ENCODE measurements at places on chromosomes 2 and 18.

- no peak for DNase-seq
Observed at GRCh38 chr2:31234683-31235503, 941 bp downstream of the EHD3 start.

- DNase-seq = peak; percentile 27
Observed at GRCh38 chr2:238101891-238102841, 2.0 kb downstream of the ESPNL start.

GRCh38 chr2:167333245-167333644, 445.0 kb downstream of the XIRP2 start:
- DNase-seq = peak; percentile 11

GRCh38 chr2:151946899-151947812, 118.9 kb upstream of the ARL5A start:
- DNase-seq = peak; percentile 38

DNA sequence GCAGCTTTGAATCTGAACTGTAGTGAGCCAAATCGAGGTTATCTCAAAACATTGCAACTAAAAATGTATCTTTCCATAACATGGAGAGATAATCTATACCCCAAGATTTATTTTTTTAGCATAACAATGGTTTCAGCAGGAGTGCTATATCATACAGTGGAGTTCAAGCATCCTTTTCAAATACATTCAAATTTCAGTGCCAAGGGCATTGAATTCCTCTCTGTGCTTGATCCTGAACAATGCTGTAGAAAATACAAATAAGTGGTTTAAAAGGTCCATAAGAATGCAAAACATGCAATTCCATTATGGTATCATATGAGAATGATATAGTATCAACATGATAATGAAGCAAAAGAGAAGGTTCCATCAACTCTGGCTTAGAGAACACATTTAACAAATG, 201.7 kb downstream of the TXNL1 start:
- DNase-seq = no peak

DNA sequence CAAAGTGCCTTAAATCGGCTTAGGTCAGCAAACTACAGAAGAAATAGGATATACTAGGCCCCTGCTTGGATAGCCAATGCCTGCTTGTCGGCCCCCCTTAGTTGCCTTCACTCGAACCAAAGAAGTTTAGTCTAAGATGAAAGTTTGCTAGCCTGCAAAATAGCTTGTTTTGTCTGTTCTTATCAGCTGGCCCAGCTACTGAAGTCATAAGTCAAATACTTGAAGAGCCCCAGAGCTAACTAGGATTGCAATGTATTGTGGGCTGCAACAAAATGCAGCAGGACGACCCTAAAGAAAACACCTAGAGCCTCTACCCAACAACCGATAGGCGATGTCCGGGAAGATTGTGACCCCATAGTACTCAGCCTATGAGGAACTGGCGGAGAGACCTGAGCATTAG, 183.5 kb upstream of the HS6ST1 start:
- no peak for DNase-seq

- DNase-seq = no peak
Observed at GRCh38 chr18:39238981-39239660, 1673.5 kb upstream of the CELF4 start.

- no peak for DNase-seq
Observed at GRCh38 chr2:23073056-23073455, 311.9 kb upstream of the KLHL29 start.

- DNase-seq = peak; percentile 64
Observed at GRCh38 chr2:26786207-26787028, 562 bp downstream of the CENPA start.

- DNase-seq = no peak
Observed at GRCh38 chr2:241304039-241304670, 11.3 kb downstream of the HDLBP start.

GRCh38 chr2:33272001-33272400, 204.4 kb upstream of the RASGRP3 start:
- DNase-seq = no peak

DNA sequence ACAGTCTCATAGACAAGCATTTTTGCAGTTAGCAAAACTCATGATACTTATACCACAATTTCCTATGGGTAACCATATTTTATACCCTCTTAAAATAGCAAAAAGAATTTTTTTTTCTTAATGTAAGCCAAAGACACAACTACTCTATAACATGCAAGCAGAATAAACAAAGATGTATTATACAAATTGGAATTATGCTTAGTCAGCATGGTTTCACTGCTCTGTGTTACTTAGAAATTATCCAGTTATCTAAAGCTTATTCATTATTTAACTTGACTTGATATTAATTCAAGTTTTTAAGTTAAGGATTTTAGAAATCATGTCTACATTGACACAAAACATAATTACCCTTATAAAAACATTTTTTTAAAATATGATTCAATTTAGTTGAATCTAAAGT, 449.8 kb upstream of the CDH2 start:
- DNase-seq = no peak

DNA sequence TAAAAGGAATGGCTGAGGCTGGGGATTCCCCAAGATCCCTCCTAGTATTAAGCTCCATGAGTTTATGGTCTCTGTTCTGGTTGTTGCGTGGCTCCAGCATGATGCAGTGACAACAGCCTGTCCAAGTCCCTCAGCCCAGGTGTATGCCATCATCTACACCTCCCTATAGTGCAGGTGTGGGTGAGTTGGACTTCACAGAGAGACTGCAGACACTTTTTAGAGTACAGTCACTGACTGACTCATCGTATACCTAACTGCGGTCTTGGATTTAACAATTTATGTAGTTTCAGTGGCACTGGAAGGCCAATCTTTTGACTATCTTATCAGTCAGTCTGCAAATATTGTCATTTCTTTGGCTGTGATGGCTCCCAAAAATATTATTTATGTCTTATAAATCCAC, 415.0 kb downstream of the TMX3 start:
- peak; percentile 17 for DNase-seq

- DNase-seq = no peak
Observed at GRCh38 chr2:44753552-44754285, 187.8 kb upstream of the SIX3 start.

- peak; percentile 99 for DNase-seq
Observed at GRCh38 chr18:50967714-50968661, at the start of gene ELAC1. Gene ELAC1 (plus strand): TSS chr18:50968040. CDS start chr18:50974405, 6,365 bp downstream.

DNA sequence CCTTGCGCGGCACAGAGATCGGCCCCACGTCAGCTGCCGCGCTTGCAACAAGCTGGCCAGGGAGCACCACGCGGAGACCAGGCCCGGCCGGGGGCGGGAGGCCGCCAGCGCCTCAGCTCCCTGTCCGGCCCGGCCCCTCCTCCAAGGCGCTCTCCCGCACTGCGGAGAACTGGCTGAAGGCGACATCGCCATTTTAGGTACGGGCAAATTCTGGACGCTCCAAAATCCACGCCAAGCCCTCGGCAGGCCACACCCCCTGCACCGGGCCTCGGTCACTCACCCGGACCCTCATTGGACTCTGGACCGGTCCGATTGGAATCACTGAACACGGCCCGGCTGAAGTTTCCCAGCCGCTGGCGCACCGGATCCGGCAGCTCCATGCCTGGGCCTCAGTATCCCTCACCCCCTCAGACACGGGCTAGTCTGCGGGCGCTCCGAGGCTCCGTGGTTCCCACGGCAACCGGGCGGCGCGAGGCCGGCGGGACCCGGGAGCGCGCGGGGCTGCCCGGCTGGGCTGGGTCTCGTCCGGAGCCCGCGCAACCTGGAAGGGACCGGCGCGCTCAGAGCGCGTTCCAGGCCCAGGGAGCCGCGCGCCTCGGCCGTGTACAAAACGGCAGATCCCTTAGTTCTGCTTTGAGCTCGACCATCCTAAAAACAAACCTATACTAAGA, at the start of gene TMEM17:
TSS of gene TMEM17 (minus strand) at position 446 of the 671 bp plus-strand sequence. CDS start at position 380, 66 bp downstream.
- DNase-seq = peak; percentile 95

DNA sequence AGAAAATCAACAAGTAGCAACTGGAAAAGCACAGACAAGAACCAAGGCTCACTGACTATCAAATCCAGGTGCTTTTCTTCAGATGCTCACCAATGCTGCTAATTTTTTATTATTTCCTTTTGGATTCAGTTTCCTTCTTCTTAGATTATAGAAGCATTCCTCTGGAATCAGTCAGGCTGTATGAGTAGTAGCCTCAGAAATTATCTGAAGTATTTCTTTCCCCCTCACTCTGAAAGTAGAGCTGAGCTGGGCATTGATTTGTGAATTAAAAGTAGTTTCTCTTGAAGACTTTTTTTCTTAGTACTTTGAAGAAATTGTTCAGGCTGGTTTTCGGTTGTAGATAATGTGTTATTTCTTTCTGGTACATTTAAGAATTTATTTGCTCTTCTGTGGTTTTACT, 273.7 kb downstream of the NOL4 start:
- no peak for DNase-seq

DNA sequence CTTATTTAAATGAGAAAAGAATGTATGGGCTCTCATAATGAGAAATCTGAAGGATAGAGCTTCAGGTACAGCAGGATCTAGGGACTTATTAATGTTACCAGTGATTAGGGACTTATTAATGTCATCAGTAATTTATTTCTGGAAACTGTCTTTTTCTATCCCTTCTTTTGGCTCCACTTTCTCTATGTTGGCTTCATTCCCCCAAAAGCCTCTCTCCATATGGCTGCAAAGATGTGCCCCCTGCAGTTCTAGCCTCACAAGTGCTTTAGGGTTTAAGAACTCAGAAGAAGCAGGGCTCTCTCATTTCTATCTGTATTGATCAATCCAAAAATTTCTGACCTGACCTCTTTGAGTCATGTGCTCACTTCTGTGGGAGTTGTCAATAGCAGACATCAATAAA, 480.9 kb downstream of the TXNL1 start:
- DNase-seq = no peak

GRCh38 chr18:79687806-79688205, 8.2 kb downstream of the CTDP1 start:
- no peak for DNase-seq

GRCh38 chr2:63545023-63545422, 43.3 kb downstream of the WDPCP start:
- DNase-seq = no peak

DNA sequence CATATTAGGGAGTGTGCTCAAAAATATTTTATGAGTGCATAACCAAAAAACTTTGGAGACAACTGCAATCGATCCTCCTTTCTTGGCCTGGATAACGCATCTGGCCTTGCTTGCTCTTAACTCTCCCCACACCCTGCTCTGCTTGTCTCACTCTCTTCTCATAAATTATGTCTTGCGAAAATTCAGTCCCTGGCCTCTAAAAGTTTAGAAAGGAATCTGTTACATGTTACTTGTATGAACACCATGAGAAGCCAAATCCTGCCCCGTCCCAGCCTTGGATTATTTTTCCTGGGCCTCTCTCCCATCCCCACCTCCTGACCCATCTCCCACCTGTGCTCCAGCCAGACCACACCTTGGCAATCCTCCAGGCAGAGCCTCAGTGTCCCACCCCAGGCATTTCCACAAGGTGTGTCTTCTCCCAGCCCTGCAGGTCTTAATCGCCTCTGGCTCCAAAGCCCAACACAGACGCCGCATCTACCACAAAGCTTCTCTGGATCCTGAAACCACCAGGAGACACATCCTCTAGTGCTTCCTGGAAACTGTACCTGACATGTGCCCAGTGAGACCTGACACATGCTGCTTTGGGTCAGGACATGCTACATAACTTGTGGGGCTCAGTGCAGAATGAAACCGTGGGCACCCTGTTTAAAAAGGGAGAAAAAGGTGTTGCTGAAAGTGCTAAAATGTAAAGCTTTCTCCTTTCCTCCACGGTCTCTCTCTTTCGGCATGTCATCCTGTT, 99.6 kb upstream of the ST3GAL5 start:
- no peak for DNase-seq

GRCh38 chr2:182435754-182436153, 8.9 kb upstream of the PDE1A start:
- no peak for DNase-seq

- no peak for DNase-seq
Observed at GRCh38 chr2:64251497-64252250, 107.5 kb upstream of the PELI1 start.

DNA sequence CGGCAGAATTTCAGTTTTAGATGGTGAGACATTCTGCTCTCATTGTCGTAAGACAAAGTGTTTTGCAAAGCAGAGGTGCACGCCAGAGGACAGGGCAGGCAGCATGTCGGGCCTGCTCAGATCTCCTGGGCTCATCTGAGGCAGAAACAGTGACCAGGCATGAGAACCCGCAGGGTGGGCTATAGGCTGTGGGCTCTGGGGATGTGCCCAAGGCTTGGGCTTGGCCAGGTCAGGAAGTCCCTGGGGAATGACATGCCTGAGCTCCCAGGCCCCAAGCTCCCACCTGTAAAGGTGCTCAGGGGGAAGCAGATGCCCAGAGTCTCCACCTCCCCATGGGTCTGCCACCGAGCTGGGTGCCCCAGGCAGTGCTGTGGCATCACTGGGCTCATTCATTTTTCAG, 35.3 kb downstream of the INHBB start:
- DNase-seq = peak; percentile 72

- no peak for DNase-seq
Observed at GRCh38 chr2:11711751-11712150, 34.7 kb upstream of the LPIN1 start.

DNA sequence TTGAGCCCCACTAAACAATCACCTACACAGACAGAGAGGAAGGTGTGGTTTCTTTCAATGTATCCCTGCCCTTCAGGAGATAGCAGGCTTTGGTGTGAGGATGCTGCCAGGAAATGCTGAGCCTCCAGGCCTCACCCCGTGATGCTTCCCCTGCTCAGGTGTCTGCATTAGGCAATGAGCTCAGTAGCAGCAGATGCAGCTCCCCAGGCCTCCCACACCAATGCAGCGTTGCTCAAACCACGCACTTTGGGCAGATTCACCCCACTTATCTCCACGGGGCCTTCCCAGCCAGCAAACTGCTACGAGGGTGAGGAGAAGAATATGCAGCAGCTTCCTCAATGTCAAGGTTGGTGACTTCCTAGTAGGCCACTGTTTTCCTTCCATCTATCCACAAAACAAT, 229.3 kb upstream of the PXDN start:
- no peak for DNase-seq

DNA sequence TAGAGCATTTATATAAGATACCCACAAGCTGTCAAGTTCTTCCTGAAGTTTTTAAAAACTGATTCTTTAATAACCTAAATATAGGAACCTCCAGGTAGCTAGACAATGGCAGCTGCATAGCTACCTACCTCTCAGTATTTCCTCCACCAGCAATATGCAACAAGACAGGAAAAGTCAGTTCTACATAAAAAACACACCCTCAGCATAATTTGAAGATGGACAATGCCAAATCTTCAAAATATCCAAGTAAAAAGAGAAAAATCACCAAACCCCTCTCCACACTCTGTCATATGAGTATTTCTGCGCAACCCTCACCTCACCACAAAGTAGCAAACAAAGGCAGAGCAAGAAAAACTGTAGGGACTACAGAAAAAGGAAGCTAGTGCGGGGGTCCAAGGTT, 51.4 kb downstream of the GTF3C3 start:
- DNase-seq = no peak

GRCh38 chr2:199258291-199258690, 199.4 kb downstream of the SATB2 start:
- DNase-seq = peak; percentile 8

GRCh38 chr2:167157523-167157922, 269.2 kb downstream of the XIRP2 start:
- DNase-seq = no peak

GRCh38 chr18:9711361-9712129, 3.4 kb downstream of the RAB31 start:
- DNase-seq = no peak

- DNase-seq = no peak
Observed at GRCh38 chr2:74693213-74693612, 39.2 kb downstream of the SEMA4F start.
